Mucosa of gallbladder (tissue), 1 donor: ENCODE measurements at places on chromosomes 4 and X.

- no peak for DNase-seq
Observed at GRCh38 chrX:119687661-119688413, 5.1 kb downstream of the SEPTIN6 start.

GRCh38 chr4:137701401-137701800, 169.1 kb upstream of the PCDH18 start:
- no peak for DNase-seq

GRCh38 chr4:126976850-126977632, 655.7 kb upstream of the INTU start:
- no peak for DNase-seq

- no peak for DNase-seq
Observed at GRCh38 chr4:86730310-86730709, 118.9 kb downstream of the SLC10A6 start.

DNA sequence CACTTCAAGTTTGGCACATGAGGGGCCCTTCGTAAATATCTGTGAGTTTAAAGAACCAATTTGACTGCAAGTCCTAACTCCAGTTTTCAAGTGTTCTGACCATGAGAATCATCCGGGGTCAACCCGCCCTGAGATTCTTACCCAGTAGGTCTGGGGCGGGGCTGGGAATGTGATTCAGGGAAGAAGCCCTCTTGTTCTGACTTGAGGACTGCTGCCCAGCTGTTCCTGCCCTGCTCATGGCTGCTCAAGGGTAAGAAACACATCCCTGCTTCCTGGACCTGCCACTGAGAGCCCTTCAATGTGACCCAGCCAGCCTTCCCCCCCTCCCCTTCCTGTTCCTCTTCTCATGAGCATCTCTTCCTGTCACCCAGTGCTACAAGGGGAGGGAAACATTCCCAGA, 92.7 kb upstream of the PGRMC2 start:
- no peak for DNase-seq
